ENCODE measurements at places on chromosomes 2 and 18. TPM values are rescaled to one million over a fixed set of nuclear protein-coding genes. Genes with fewer than 3 reads are reported as not detected.

The SERPINB4 gene
- total RNA-seq = not detected

DNA sequence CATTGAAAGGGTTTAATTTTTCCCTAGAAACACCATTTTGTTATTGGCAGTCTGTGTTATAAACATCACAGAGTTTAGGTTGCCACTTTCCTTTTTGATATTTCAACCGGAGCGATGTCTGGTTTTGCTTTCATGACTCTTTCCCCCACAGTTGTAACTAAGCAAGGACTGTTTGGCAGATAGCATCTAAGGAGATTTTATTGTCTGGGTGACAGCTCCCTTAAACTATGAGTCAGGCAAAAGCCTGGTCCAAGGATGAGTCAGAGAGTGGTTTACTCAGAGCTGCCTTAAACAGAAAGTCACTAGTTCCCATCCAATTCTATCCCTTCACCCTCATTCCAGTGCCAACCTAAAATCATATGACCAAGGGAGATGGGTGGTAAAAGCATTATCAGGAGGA lies 341.6 kb upstream of the VWC2L start:
- DNase-seq = peak; percentile 4

DNA sequence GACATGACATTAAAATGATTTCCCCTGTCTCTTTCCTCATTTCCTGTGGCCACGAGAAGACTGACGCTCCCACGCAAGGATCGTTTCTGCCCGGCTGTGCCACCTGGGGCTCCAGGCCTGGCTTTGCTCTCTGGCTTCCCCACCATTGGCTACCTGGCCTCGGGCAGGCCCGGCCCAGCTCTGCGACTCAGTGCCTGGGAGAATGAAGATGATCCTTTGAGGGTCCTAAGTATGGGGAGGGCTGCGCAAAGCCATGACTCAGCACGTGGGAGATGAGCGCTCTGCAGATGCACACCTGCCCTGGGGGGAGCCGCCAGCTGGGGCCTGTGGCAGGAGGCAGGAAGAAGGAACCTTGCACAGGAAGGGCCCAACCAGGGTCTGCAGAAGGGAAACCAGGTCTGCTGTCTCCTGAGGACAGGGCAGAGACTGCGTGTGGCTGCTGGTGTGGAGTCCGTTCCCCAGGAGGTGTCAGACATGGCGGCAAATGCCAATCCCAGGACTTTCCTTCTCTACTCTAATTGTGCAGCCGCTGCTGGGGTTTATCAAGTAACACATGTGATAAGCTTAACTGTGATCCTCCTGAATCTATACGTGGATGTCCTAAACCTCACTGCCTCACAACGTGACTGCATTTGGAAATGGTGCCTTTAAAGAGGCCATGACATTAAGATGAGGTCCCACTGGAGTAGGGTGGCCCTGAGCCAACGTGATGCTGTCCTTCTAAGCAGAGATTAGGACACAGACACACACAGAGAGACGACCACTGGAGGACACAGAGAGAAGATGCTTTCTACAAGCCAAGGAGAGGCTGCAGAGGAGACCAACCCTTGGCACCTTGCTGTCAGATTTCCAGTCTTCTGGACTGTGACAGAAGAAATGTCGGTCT lies 32.9 kb downstream of the MBP start:
- peak; percentile 63 for DNase-seq

DNA sequence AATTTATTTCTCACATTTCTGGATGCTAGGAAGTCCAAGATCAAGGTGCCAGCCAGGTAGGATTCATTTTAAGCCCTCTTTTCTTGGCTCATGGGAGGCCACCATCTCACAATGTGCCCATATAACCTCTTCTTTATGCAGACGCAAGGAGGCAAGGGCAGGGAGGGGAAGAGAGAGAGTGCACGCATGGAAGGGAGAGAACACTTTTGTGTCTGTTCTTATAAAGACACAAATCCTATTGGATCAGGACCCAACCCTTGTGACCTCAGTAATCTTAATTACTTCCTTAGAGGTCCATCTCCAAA lies 32.5 kb downstream of the CMPK2 start:
- DNase-seq = no peak

DNA sequence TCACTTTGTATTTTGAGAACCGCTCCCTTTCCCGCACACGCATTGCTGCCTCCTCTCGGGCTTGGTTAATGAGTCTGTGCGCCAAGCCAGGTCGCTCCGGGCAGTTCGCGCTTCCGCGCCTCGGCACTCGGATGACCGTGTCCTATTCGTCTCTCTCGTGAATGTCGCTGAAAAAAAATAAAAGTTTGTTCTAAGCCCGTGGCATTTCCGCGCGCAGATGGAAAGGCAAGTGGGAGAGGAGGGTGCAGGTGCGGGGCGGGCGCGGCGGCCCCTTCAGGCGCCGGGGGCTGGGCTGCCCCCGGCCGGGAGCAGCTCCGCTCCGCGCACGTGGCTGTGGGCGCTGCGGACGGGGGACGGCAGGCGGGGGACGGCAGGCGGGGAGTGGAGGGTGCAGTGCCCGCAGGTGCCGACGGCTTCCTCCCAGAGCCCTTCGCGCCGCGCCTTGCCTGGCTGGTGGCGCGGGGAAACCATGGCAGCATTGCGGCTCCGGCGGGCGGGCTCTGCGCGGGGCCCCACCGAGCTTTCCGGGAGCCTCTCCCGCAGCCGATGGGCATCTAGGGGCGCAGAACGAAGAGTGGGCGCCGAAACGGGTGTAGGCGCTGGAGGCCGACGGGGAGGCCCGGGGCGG lies 159.6 kb upstream of the SIX2 start:
- peak; percentile 3 for DNase-seq
